ENCODE measurements at places on chromosomes 13 and 19.

- DNase-seq, result peak; percentile 78
These were observed 124.2 kb downstream of the LMO7 start for GRCh38 chr13:75760131-75761021.

GRCh38 chr13:108961542-108962125, 332.2 kb downstream of the MYO16 start:
- DNase-seq, result peak; percentile 82

- DNase-seq, result no peak
These were observed 603 bp downstream of the TM9SF2 start for GRCh38 chr13:99501848-99502301.

DNA sequence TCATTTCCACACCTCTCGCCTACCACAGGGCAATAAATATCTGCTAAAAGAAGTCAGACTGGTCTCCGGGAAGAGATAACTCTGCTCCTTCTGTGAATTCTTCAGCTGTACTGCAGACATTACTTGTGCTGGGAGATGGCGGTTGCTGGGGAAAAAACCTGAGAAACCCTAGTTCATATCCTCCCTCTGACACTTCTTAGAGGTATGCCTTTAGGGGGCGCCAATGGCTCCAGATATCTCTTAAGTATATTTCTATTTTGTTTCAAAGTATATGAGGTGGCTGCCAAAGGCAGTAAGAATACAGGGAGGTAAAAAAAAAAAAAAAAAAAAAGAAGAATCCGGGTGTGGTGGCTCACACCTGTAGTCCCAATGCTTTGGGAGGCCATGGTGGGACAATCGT, 175.2 kb downstream of the PAN3 start:
- no peak for DNase-seq

GRCh38 chr13:36432106-36432544, at the start of gene CCNA1:
TSS of gene CCNA1 (plus strand) at chr13:36432495. CDS start at chr13:36433057, 562 bp downstream.
- peak; percentile 93 for DNase-seq

GRCh38 chr13:50012396-50013169, 2.7 kb upstream of the KCNRG start:
- DNase-seq, result no peak

DNA sequence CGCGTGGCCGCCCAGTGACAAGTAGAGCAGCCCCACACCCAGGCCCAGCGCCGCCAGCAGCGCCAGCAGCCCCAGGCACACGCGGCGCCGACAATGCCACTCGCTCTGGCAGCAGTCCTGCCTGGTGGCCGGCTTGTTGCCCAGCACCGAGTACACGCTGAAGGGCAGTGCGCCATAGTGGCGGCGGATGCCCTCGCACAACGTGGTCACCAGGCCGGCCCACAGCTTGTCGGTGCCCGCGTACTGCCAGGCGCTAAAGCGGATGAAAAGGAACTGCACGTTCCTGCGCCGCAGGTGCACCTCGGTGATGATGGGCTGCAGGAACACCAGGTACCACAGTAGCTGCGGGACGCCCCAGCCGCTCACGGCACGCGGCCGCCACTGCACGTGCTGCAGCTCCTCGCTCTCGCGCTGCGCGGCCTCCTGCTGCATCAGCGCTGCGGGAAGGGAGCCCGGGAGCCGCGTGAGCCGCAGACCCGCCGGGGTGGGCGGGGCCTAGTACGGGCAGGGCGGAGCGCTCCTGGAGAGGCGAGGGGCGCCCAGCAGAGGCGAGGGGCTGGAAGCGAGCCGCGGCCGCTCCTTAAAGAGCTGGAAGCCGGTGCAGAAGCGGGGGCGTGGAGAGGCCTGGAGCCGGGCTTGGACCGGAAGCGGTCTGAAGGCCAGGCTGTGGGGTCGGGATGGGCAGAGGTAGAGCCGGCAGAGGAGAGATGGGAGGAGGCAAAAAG, 7.3 kb downstream of the NKPD1 start:
- DNase-seq, result no peak

- no peak for DNase-seq
These were observed 641 bp upstream of the SOX21 start for GRCh38 chr13:94712812-94713560.

GRCh38 chr19:29873024-29873800, 61.4 kb downstream of the CCNE1 start:
- DNase-seq, result no peak

DNA sequence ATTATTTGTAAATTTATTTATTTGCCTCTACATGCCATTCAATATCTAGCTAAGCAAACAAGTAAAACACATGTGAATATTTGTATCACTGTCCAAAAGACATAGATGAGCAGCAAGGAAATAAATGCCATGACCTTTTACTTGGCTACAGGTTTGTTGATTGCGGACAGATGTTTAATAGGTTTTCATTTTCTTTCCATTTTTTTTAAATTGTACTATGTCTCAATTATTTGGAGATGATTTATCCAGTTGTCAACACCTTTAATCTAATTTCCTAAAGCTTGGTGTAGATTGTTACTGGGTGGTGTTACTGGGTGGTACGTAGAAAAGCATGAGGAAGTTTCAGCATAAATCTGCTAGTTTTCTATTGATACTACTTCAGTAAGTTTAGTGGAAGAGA, 560.6 kb upstream of the SPRY2 start:
- DNase-seq, result no peak

DNA sequence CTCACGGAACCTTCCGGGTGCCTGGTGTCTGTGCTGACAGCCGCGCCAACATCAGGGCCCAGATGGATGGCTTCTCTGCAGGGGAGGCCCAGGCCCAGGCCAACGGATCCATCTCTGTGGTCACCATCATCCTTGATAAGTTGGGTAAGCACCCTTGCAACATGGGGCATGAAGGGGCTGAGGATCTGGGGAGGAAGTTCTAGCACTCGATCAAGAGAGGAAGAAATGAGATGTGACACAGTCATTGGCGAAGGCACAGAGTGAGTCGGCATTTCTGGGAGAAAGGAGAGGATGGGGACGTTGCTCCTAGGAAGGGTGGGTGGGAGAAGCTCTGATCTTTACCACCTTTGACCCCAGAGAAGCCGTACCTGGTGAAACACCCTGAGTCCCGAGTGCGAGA, 4.4 kb downstream of the CILP2 start:
- DNase-seq, result no peak

DNA sequence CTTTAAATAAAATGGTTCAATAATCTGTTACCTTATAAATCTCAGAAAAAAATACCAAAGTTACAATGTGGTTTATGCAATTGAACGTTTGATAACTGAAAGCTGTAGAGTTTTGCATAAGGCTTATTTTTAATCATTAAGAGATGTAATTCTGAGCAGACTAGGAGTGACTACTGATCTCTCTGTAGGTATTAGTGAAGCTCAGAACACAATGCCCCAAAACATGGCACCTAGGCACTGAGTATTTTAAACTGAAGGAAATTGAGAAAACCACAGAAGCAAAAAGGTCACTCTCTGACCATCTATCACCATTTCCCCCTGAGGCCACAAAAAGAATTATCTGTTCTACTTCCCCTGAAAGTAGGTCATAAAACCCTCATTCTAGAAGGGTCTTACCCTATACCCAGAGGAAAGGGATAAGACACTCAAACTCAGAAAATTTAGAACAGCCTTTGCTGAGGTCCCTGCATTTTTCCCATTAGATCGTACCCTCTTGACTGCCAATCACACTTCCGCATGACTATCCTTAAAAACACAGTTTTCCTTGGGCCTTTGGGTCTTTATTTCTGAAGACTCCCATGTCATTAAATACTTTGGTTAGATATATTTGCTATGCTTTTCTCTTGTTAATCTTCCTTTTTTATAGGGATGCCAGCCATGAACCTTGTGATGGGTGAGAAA, 158.1 kb downstream of the PCDH9 start:
- DNase-seq, result no peak

- DNase-seq, result no peak
These were observed 7.6 kb downstream of the STXBP2 start for GRCh38 chr19:7644550-7644877.

- peak; percentile 89 for DNase-seq
These were observed at the start of gene CD320 for GRCh38 chr19:8307965-8308866. TSS of gene CD320 (minus strand) at chr19:8308358. CDS start at chr19:8308290, 68 bp downstream.

GRCh38 chr19:40702337-40703012, 12.0 kb upstream of the NUMBL start:
- no peak for DNase-seq

DNA sequence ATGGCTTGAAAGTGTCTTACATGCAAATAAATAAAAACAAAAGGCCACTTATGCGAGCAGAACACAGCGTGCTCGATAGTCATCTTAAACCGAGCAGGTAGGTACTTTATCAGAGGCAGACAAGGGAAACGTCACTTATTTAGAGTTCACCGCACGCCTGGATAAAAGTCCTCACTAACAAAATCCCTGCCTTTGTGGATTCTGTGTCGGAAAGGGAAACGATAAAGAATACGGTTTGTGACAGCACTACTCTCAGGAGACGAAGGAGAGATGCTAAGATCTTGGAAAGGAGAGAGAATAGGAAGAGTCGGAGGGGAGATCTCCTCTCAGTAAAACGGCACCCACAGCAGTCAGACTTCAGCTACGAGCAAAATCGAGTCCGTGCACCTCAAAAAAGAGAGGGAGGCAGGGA, 581 bp downstream of the RCBTB1 start:
- no peak for DNase-seq

- no peak for DNase-seq
These were observed 356.8 kb upstream of the SLITRK1 start for GRCh38 chr13:84239032-84239431.

DNA sequence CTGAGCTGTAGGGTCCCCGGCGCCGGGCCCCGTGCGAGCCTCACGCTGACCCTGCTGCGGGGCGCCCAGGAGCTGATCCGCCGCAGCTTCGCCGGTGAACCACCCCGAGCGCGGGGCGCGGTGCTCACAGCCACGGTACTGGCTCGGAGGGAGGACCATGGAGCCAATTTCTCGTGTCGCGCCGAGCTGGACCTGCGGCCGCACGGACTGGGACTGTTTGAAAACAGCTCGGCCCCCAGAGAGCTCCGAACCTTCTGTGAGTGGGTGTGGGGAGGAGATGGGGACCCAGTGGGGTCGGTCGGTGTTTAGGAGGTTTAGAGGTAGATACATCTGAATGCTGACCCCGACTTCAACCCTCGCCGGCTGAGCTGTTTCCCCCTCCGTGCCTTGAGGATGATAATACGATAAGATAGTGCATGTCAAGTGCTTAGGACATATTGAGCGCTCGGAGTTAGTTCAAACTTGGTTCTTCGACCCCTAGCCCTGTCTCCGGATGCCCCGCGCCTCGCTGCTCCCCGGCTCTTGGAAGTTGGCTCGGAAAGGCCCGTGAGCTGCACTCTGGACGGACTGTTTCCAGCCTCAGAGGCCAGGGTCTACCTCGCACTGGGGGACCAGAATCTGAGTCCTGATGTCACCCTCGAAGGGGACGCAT, 1.9 kb downstream of the ICAM5 start:
- DNase-seq, result no peak

GRCh38 chr13:39385621-39386231, 217.3 kb downstream of the LHFPL6 start:
- DNase-seq, result no peak

GRCh38 chr19:54042989-54043388, 20.7 kb downstream of the VSTM1 start:
- no peak for DNase-seq

DNA sequence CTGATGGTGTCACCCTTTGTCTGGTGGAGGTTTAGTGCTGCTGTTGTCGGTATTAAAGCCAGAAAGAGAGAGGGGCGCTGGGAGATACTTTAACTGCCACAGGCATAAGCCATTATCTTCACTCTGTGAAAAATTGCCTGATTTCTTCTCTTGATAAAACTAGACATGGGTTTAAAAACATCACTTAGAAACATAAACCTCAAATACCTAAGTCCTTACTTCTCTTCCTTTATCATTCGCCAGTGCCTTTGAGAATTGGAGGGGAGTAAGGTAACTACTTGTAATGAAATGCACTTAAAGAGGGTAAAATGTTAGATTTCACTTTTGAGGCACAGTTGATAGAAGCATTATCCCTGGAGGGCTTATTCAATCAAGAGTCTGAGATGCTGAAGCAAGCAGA, 434.5 kb downstream of the OLFM4 start:
- DNase-seq, result no peak

DNA sequence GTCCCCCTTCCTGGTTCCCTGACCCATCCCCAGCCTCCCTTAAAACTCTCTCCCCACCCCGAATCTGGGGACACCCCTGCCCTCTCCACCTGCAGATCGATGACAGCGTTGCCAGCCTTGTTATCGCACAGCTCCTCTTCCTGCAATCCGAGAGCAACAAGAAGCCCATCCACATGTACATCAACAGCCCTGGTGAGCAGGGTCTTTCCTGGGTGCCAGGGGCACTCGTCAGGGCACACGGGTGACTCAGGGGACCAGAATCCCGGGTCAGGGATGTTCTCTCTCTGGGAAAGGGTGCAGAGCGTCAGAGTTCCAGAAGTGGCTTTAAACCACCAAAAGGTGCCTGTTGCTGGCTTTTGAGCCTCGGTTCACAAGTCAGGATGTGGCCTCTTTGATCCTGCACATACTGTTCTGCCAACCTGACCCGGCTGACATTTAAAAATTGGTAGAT, 1.0 kb downstream of the CLPP start:
- DNase-seq, result no peak

DNA sequence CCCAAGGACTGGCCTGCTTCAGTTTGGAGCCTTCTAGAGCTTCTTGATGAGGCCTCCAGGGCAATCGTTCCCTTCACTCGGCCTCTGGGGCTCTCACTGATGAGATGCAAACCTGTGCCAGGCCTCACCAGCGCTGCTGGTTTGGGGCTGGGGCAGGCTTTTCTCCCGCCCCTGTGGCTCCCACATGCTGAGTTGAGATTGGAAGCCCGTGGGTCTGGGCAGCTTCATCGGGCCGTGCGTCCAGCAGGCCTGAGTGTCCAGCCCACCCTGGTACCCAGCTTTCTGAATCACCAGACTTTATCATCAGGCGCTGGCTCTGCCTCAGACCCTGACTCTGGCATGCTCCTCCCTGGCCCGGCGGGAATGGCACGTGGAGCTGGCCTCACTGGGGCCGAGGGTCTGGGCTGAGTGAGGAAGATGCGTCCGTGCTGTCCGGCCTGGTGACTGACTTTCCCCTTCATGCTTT, 4.3 kb downstream of the CALM3 start:
- no peak for DNase-seq

GRCh38 chr13:48158915-48159314, 64.0 kb upstream of the MED4 start:
- no peak for DNase-seq

DNA sequence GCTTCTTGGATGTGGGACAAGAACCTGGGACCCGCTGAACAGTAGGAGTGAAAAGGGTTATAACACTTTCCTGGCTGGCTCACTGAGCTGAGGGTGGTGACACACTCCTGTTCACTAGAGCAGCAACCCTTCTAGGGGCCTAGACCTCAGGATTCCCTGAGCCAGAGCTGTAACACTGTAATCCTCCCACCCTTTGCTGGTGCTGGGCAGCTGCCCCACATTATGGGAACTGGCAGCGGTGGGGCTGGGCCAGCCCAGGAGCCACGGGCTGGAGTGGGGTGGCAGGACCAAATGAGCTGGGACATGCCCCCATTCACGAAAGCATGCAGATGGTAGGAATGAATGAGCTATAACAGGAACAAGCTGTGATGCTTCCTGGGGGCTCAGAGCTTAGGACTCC, 110.6 kb downstream of the B3GLCT start:
- peak; percentile 35 for DNase-seq

DNA sequence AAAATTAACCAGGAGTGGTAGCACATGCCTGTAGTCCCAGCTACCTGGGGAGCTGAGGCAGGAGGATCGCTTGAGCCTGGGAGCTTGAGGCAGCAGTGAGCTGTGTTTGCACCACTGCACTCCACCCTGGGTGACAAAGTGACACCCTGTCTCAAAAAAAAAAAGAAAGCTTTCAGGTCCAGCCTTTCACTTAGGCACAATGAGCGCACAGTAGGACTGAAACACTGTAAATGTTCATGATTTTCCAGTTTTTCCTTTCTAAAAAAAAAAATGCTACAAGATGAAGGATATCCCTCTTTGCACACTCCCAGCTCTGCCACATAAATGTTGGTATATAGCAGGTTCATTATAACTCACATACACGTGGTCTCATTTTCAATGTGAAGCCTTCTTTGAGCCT, 17.9 kb downstream of the ZNF114 start:
- no peak for DNase-seq
